Stimulated activated CD8-positive, alpha-beta memory T cell treated with anti-CD3 and anti-CD28 coated beads, Interleukin-2, amount 100 ng/mL, for 1 hour (primary cell): ENCODE measurements at places on chromosomes 6 and 20.

DNA sequence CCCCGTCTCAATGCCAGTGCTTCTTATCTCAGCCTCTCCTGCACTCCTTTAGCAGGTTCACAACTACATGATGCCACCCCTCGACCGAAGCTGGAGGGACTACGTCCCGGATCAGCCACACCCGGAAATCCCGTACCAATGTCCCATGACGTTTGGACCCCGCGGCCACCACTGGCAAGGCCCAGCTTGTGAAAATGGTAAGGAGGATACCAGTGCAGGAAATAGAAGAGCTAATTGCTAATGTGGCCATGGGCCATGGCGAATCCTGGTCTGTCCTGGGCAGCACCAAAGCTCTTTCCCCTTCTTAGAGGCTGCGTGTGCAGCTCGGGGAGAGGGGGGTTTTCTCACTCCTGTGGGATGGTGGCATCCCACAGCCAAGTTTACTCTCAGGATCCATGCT lies 5.5 kb downstream of the IRF4 start:
- no peak for DNase-seq

DNA sequence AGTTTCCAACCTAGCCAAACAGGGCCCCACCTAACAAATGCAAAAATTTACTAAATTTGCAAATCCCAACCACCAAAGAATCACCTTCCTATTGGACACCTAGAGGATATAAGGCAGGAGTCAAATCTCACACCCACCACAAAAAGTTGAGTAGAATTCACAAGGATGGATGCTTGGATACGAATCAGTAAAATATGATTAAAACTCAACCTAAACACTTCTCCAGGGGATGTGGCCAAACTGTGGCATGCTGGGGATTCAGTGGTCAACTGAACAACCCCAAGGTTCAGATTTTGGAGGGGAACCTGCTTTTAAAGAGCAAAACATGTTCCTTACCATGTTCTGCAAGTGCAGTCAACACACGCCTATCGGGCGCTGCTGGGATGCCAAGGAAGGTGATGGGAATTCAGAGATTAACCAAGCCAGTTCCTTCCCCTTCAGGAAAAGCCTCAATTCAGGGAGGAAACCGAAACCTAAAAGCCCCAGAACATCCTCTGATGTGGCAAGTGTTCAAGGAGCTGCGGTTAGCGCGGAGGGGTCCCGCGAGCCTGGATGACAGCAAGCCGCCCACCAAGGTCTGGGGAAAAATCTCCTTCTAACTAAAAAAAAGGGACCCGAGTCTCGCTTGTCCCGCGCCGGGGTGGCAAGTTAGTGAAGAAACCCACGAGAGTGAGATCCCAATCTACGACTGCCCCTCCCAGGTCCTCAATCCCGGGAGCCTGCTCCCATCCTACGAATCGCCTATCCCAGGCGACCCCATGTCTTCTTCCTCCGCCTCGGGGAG lies 902 bp downstream of the SAMHD1 start:
- DNase-seq, result no peak

DNA sequence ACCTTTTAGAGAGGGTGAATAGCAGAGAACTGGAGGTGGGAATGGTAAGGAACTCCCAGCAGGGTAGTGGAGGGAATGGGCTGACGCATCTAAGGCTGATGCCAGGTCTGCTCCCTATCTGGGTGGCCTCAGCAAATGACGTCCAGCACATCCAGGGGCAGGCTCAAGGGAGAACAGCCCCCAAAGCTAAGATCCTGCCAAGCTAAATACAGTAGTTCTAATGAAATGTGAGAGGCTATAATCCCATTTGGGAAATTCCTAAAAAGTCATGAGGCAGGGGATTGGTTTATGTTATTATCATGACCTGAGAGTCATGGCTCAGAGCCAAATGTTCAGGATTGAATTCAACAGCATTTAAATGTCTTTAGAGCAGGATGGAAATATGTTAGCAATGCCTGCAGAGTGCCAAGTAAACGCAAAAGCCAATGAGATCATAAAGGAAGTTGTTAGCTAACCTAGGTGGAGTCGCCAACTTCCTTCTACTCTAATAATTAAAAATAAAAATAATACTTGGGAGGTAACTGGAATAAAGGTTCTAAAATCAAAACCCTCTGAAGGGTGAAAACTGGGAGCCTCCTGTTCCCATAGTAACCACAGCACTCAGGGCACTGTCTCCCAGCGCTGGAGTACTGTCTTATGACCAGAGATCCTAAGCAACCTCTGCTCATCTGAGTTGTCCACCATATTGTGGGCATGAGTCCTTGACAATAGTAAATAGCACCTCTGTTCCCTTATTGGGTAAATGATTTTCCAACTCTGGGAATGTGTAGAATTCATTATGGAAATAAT lies 34.8 kb downstream of the IYD start:
- no peak for DNase-seq

DNA sequence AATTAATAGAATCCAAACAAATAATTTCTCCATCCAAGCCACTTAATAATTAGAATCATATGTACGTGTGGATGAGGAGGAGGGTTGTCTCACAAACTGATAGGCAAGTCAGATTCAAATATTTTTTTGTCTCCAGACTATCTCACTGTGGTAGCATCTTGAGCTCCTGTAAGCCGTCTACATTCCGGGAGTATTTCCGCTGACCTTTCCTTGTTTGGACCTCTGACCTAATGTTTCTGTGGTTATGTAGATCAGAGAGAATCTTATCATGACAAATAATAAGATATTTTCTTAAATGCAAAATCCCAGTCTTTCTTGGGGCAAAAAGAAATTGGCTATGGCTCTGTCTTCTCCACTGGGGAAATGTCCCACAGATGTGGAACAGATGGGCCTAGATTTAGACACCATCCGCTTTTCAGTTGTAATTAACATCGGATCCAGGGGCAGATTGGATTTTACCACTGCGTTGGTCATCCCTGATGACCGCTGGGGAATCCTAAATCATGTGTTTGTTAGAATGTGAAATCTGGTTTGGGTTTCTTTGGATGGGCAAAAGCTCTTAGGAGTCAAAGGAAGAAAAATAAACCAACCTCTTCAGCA lies 197.1 kb upstream of the RIN2 start:
- DNase-seq, result no peak

- no peak for DNase-seq
Observed at GRCh38 chr6:21603082-21603952, 9.8 kb downstream of the SOX4 start.

DNA sequence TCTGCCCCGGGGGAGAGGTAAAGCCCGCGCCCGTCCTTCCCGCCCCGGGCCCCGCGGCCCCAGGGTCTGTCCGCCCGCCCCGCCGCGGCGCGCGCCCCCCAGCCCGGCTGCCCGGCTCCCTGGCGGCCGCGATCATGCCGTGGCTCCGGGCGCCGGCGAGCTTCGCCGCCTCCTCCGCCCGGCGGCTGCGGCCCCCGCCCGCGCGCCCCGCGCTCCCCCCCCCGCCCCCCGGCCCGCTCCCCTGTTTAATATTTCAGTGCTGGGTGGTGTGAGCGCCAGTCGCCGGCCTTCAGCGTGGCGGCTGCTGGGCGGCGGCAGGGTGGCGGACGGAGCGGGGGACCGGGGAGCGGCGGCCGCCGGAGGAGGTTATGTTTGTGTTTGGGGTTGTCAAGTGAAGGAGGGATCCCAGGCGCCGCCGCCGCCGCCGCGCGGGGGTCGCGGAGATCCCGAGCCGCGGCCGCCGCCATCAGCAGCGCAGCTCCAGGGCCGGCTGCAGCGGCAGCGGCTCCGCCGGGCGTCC lies at the start of gene HIVEP1:
Gene HIVEP1, plus strand, starts transcription at position 275 of the 520 bp plus-strand sequence. CDS start 3,317 bp downstream, outside the sequence.
- DNase-seq, result no peak

DNA sequence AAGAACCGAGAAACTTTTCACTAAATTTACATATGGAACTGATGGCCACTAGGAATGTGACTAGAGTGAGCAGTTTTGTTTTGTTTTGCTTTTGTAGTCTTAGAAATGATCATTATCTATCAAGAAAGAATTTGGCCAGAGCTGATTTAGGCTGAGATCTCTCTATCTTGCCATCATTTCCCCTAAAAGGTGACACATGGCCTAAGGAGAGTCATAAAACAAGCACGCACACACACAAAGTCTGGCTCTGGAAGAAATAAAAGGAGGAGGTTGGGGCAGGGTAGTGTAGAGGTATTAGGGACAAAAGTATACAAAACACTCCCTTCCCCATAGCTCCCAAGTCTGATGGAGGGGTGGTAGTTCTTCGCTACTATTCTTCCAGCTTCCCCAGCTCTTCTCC lies 56.4 kb downstream of the RIPOR2 start:
- DNase-seq, result no peak

DNA sequence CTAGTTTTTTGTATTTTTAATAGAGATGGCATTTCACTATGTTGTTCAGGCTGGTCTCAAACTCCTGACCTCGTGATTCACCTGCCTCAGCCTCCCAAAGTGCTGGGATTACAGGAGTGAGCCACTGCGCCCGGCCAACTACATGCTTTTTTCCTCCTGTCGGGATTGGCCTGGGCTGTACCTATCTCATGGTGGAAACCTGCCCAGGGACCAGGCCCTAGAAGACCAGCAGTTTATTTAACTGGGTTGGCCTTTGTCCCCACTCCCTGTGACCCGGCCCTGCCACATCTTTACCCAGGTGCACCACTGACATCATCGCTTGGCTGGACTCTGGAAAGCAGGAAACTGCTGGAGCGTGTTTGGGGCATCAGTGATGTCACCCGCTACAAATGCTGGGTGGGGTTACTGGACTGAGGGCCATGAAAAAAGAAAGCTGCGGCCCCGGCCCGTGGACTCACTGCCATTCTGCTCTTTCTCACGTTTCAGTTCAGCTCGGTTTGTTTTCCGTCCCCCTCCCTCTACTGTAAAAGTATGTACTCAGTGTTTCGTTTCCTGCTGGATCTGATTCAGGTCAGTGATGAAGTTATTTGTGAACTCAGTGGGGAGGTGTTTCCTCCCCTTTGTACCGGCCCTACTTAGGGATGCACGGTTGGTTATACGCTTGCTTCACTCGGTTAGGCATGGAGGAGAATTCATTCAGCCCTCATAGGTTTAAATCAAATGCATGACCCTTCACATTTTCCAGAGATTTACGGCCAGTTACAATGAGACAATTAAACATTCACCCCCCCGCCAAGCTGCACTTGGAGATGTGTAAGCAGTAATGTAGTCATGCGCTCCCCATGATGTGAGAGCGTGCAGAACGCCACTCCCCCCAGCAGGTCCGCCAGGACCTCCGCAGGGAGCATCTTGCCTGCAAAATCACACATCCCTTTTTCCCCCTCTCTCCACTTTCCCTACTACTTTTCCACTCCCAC lies 179.3 kb downstream of the MTHFD1L start:
- DNase-seq, result no peak

GRCh38 chr6:4510317-4510716 lies 265.9 kb upstream of the CDYL start:
- no peak for DNase-seq

- DNase-seq, result no peak
Observed at GRCh38 chr6:21836277-21836676, 242.7 kb downstream of the SOX4 start.
